ENCODE measurements at places on chromosomes 1 and 21. TPM values are rescaled to one million over a fixed set of nuclear protein-coding genes. Genes with fewer than 3 reads are reported as not detected.
A peak's percentile ranks its signal among the peaks of the same experiment; 100 is the strongest.

DNA sequence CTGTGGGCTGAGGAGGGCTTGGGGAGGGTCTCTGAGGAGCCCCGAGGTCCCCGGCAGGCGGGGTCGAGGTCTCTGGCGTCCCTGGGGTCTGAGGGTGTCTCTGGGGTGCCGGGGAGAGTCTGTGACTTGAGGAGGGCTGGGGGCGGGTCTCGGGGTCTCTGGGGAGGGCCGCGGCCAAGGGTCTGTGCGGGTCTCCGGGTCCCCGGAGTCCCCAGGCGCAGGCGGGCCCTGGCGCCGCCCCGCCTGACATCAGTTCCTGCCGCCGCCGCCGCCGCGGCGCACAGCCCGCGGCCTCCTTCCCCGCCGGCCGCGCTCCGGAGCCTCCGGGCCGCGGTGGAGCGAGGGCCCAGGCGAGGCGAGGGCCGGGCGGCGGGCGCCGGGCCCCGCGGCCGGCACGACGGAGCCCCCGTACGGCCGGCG is at the start of gene PLEKHM2:
TSS of gene PLEKHM2 (plus strand) at position 279 of the 420 bp plus-strand sequence. CDS start 239 bp downstream, outside the sequence.
- H3K4me1 ChIP-seq = peaks cover 7% of the 10 kb centered on the region
- DNase-seq = peak; percentile 43
- H3K27ac ChIP-seq = peak within 1 kb of the TSS; percentile 98
- H3K4me3 ChIP-seq = peak within 1 kb of the TSS; percentile 98
- H3K27me3 ChIP-seq = no peaks in the 10 kb centered on the region

DNA sequence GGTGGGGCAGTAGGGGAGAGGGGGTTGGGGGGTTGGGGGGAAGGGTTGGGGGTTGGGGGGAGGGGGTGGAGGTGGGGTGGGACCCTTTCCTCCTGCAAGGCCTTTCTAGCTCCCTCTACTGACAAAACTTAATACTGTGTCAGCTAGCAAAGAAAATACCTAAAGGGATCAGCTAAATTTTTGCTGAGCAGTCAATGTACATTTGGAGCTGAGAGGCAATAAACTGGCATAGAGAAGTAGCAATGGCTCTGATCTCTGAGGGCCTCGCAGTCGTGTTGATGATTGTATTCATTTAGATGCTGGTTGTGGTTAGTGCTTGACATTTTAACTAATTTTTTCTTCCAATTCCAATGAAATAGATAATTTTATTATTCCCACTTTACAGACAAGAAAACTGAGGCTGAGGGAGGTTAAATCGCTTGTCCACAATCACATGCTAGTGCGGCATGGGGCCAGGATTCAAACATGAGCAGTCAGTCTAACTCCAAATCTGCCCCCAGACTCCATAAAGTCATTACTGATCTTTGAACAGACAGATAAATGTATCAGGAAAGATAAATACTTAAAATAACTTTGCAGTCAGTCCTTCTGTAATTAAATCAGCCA is 357.1 kb downstream of the DISC1 start:
- no peak for DNase-seq
- H3K27ac ChIP-seq = no peak overlapping the region
- peaks cover 5% of the 10 kb centered on the region for H3K4me1 ChIP-seq
- no peak overlapping the region for H3K4me3 ChIP-seq

DNA sequence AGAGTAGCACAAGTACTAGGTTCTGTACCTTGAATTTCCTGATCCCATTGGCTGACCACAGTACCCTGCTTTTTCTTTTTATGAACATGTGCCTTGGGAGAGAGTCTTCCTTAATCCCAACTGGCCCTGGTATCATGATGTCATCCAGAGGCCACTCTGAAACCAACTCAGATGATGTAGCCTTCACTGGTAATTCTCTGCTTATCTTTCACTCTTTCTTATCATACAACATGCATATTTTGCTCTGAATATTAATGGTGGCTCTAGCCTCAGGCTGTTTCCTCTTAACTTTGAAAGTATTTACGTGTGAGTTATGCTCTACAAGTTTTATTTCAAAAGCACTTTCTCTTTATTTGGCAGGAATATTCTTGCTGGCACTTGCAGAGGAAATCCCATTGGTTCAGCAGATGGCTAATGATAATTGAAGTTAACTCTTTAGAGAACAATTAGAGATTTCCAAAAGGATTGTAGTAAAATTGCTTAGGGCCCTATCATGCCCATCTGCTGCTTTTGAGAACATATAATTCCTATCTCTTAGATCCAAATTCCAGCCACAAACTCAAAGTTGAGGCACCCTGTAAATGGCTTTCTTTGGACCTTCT is 86.1 kb downstream of the PTGER3 start:
- no peak overlapping the region for H3K4me3 ChIP-seq

The UTS2 gene
- 0.58 TPM for total RNA-seq

The ADPRS gene
- 19.0 TPM for total RNA-seq

The KRTAP13-2 gene
- not detected for total RNA-seq

GRCh38 chr21:31254131-31254530 is 89.9 kb downstream of the TIAM1 start:
- no peak overlapping the region for H3K27ac ChIP-seq
- H3K36me3 ChIP-seq = no peaks in the 10 kb centered on the region
- DNase-seq = no peak
- no peaks in the 10 kb centered on the region for H3K4me1 ChIP-seq
- no peak overlapping the region for H3K4me3 ChIP-seq

The RABIF gene
- 15.6 TPM for total RNA-seq

DNA sequence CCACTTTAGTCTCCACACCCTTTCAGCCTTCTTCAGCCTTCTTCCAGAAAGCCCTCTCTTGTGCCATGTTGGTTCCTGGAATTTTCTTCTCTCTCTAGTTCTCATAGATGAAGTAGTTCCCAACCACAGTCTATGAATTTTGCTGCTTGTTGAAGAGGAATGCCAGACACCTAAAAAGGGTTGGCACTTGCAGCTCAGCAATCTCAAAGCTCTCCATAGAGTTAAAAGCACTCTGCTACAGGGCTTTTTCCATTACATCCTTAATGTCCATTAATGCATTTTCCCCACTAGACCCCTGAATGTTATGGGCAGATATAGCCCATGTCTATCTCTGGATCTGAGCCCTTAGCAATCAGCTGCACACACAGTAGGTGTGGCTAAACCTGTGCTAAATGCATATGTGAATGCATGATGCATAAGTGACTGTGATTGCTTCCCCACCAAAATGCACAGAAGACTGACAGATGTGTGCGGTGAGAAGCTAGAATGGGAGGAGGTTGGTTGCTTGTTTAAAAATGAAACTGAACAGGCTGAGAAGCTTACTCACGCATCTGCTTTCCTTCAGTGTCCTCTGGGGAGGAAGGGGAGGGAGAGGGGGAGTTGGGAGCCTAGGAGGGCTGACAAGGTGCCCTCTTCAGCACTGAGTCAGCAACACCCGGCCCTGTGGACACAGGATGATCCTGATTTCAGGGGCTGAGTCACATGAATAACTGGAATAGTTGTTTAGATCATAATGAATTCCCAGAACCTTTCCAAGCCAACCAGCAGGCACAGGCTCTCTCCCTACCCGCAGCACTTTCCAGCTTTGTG is 146.1 kb upstream of the FGGY start:
- H3K27ac ChIP-seq = no peak overlapping the region
- no peak overlapping the region for H3K4me3 ChIP-seq
- H3K27me3 ChIP-seq = no peaks in the 10 kb centered on the region
- no peak for DNase-seq
- H3K36me3 ChIP-seq = no peaks in the 10 kb centered on the region

DNA sequence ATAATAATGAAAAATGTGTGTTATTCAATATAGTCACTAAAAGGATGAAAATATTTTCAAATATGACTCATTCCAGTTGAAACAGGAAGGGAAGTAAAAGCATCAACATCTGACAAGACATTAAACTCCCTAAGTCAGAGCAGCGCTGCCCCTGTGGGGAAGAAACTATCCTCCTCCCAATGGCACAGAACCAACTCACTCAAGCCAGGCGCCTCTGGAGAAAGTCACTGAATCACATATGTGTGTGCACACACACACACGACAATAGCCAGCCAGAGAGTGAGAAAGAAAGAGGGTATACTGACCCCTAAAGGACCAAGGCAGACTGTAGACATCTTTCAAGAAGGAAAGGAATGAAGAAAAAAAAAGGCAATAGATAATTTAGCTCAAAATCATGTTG is 126.9 kb downstream of the SETD4 start:
- no peak overlapping the region for H3K4me3 ChIP-seq
- no peak for DNase-seq
- H3K27me3 ChIP-seq = no peaks in the 10 kb centered on the region
- no peaks in the 10 kb centered on the region for H3K36me3 ChIP-seq
- H3K4me1 ChIP-seq = peaks cover 7% of the 10 kb centered on the region
- no peak overlapping the region for H3K27ac ChIP-seq

GRCh38 chr21:37551993-37552355 is 185.4 kb downstream of the DYRK1A start:
- H3K36me3 ChIP-seq = no peaks in the 10 kb centered on the region
- DNase-seq = no peak
- H3K27me3 ChIP-seq = no peaks in the 10 kb centered on the region
- H3K4me1 ChIP-seq = peaks cover 2% of the 10 kb centered on the region

DNA sequence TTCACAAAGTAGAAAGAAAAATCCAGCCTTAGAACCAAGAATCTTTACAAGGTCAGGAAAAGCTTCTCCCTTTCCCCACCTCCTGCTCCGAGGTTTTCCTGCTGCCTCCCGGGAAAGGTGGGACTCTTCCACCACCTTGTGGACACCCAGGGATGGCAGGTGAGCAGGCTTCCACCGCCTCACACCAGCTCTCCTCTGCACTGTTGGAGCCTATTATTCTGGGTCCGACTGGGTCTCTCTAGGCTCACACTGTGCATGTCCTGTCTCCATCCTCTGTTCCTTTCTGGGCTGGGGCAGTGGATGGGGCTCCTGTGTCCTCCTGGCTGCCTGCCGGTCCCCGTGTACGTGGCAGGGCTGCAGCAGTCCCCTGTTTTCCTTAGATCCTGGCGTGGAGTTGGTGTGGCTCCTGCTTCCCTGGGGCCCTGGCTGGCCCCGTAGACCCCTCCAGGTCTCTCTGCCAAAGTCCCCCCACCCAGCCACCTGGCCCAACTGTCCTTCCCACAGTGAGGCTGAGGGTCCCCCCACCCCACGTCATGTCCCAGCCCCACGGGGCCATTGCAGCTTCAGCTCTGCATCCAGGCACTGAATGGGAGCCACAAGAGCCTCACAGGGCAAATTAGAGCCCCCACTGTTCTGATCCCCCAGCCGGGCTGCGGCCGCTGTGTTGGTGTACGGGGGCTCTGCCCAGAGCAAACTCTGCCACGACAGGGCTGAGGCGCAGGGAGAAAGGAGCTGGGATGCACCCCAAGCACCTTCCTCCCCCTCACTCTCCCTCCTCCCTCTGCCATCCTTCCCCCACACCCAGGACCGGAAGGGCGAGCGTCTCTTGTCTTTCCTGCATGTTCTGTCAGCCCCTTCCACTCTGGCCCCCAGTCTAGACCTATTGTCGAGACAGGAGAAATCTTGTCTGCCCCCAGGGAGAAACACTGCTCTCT is 3.3 kb upstream of the SLC45A1 start:
- no peak for DNase-seq
- no peaks in the 10 kb centered on the region for H3K4me1 ChIP-seq
- no peak overlapping the region for H3K4me3 ChIP-seq
- H3K27me3 ChIP-seq = peaks cover 4% of the 10 kb centered on the region

The IL20 gene
- not detected for total RNA-seq

GRCh38 chr1:88610687-88611086 is 73.4 kb upstream of the PKN2 start:
- H3K4me3 ChIP-seq = no peak overlapping the region
- no peaks in the 10 kb centered on the region for H3K4me1 ChIP-seq
- H3K27ac ChIP-seq = no peak overlapping the region
- no peak for DNase-seq

DNA sequence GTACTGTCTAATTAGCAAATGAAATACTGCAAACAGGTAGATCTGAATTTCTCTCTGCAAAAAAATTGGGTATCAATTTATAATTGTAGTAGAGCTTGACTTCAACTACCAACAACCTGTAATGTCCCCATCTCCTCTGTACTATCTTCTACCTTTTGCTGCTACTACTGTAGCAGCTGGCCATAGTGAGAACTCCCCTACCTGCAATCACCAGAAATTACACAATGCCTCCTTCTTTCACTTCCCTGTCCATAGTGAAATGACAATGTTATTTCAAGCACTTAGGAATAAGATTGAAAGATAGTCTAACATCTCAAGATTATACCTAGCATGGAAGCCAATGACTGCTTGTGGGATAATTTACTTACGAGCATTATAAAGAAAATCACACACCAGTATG is 100.4 kb downstream of the ACBD6 start:
- no peak for DNase-seq
- no peaks in the 10 kb centered on the region for H3K27me3 ChIP-seq
- H3K4me3 ChIP-seq = no peak overlapping the region
- no peak overlapping the region for H3K27ac ChIP-seq
- no peaks in the 10 kb centered on the region for H3K4me1 ChIP-seq

- no peaks in the 10 kb centered on the region for H3K27me3 ChIP-seq
- peak overlapping the region; percentile 53 for H3K27ac ChIP-seq
- peaks cover 20% of the 10 kb centered on the region for H3K4me1 ChIP-seq
- H3K4me3 ChIP-seq = no peak overlapping the region
Observed at GRCh38 chr1:202154766-202155477, 5.5 kb downstream of the PTPN7 start.

GRCh38 chr1:30790850-30791778 is 33.5 kb upstream of the LAPTM5 start:
- H3K27ac ChIP-seq = no peak overlapping the region
- H3K4me3 ChIP-seq = no peak overlapping the region
- H3K27me3 ChIP-seq = peaks cover 52% of the 10 kb centered on the region
- DNase-seq = no peak
- peaks cover 4% of the 10 kb centered on the region for H3K4me1 ChIP-seq

- H3K4me3 ChIP-seq = no peak overlapping the region
- no peaks in the 10 kb centered on the region for H3K27me3 ChIP-seq
- H3K4me1 ChIP-seq = no peaks in the 10 kb centered on the region
Observed at GRCh38 chr1:231844986-231845502, 218.5 kb downstream of the DISC1 start.

DNA sequence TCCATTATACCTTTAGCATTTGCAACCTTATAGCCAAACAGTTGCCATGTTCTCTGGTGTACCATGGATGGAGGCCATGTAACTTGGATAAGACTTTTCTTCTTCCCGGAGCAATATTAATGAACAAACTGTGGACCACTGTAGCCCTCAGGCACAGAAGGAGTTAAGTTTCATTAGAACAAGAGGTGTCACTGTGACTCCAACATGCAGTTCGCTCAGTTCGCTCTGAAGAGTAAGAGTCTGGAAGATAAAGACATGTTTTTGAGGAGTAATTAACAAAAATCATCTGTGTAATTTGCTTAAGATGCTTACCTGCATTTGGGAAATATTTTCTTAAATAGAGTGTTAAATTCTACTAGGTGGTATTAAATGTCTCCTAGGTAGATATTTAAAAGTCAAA is 4.1 kb downstream of the KIF26B start:
- DNase-seq = no peak
- H3K4me3 ChIP-seq = no peak overlapping the region
- no peaks in the 10 kb centered on the region for H3K4me1 ChIP-seq
- H3K27ac ChIP-seq = no peak overlapping the region
- peaks cover 37% of the 10 kb centered on the region for H3K27me3 ChIP-seq

The FCMR gene
- total RNA-seq = 275 TPM

DNA sequence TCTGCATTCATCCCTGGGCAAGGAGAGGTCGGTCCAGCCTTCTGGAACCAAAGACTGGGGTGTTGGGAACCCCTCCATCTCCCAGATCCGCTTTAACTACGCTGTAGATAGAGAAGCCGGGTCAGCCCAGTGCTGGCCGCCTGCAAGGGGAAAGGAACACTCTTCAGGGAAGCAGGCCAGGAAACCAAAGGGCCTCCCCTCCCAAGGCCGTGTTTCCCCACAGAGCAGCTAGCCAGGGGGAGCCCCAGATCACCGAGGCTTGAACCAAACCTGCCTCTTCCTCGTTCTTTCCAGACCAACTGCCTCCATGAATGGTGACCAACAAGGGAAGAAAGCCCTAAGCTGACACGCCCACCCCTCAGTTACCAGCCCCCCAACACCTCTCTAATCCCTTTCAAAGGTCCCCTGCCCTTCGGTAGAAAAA is 1.2 kb upstream of the CHD5 start:
- no peak for DNase-seq
- H3K4me1 ChIP-seq = no peaks in the 10 kb centered on the region
- no peaks in the 10 kb centered on the region for H3K36me3 ChIP-seq

The ENAH gene
- total RNA-seq = not detected
